Activated CD4-positive, alpha-beta memory T cell treated with anti-CD3 and anti-CD28 coated beads, Interleukin-2, amount 10 ng/mL, durations not matched to agents 7 days and 5 days (primary cell): ENCODE measurements at places on chromosomes 12 and 14. TPM values are rescaled to one million over a fixed set of nuclear protein-coding genes. Genes with fewer than 3 reads are reported as not detected.

The ADAMTS20 gene
- not detected for total RNA-seq

The KCNC2 gene
- total RNA-seq = not detected

The OR4E2 gene
- total RNA-seq = not detected

The TAS2R50 gene
- total RNA-seq = 0.73 TPM

The SRRM4 gene
- total RNA-seq = not detected

The SIX1 gene
- total RNA-seq = 1.4 TPM

The RPS6KA5 gene
- total RNA-seq = 49.9 TPM

The SLC5A8 gene
- total RNA-seq = not detected

- DNase-seq = no peak
Observed at GRCh38 chr12:89080793-89081465, 271.4 kb downstream of the DUSP6 start.

- DNase-seq = no peak
Observed at GRCh38 chr12:25065035-25065434, 116.1 kb upstream of the BCAT1 start.

DNA sequence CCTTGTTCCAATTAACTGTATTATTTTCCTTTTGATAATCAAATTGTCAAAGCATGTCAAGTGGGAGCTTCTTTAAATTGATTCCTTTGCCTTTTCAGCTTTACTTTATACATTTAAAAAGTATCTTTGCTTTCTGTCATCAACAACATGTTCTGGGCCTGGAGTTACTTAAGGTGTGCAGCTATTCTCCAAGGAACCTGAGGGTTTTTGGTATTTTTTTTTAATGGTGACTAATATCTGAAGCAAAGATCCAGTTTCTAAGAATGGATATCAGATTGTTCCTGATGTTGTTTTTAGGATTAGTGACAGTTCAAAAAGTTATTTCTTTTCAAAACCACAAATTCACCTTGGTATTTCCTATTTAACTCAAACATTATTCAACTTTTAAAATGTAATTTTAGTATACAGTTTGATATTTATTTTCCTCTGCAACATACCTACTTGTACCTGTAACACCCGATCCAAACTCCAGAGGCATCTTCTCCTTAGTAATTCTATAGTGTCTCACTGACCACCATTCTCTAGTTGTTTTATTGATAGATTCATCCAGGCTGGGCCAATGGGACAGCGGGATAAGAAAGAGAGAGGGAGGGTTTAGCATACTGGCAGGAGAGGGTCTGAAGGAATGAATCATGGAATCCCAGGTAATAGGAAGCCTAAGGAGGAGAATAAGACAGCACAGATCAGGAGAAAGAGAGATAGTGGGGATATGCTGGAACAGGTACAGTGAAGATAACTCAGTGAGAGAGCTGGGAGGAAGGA is 3.1 kb downstream of the CBLN3 start:
- DNase-seq = no peak

- DNase-seq = no peak
Observed at GRCh38 chr14:57266065-57266464, 2.6 kb downstream of the EXOC5 start.

GRCh38 chr12:6341417-6342139 is at the start of gene TNFRSF1A:
TSS of gene TNFRSF1A (minus strand) at chr12:6342076. CDS start at chr12:6341814, 262 bp downstream.
- peak; percentile 54 for DNase-seq

DNA sequence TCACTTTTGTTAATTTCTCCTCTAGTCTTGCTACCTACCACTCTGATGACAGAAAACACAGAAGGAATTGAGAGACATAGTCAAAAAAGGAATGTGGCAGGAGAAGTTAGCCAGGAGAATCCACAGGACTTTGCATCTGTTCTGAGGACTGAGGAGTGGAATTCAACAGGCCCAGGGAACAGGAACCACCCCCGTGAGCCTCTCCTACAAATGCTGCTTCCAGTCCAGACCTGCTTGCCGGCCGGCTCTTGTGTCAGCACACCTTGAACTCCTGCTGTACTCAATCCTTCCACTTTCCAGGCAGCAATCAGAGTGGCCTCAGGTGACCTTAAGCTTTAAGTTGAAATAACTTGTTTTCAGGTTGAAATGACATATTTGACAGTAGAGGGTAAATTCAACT is 903.1 kb downstream of the BCL11B start:
- no peak for DNase-seq

DNA sequence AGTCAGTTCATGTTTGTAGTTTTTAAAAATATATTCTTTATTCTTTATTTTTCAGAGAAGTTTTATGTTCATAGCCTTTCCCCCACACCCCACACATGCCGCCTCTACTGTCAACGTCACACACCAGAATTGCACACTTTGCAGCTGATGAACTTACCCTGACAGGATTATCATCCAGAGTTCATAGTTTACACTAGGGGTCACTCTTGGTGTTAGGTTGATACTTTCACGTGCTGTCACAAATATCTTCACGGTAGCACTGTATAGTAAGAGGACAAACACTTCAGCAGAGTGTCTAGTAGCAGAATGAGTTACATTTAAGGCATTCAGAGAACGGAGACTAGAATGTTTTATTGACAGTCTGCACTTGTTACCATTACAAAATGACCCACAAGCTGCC is 5.1 kb downstream of the DPPA3 start:
- DNase-seq = no peak

GRCh38 chr12:64627771-64628170 is 17.5 kb downstream of the RASSF3 start:
- no peak for DNase-seq

DNA sequence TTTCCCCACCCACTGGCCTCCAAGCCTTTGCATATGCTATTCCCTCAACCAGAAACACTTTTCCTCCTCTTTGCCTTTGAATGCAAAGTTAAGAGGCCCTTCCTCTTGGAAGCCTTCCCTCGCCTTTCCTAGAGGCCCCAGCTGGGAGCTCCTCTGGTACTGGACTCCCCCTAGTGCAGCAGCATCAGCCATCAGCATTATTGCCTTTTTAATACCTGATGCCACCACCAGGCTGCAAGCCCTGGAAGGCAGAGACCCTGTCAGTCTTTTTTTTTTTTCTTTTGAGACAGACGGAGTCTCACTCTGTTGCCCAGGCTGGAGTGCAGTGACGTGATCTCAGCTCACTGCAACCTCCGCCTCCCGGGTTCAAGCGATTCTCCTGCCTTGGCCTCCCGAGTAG is 19.1 kb upstream of the PLA2G1B start:
- DNase-seq = no peak

- no peak for DNase-seq
Observed at GRCh38 chr14:101625336-101626097, 64.2 kb downstream of the DIO3 start.

GRCh38 chr12:107304588-107305532 is 211.5 kb upstream of the CRY1 start:
- no peak for DNase-seq

DNA sequence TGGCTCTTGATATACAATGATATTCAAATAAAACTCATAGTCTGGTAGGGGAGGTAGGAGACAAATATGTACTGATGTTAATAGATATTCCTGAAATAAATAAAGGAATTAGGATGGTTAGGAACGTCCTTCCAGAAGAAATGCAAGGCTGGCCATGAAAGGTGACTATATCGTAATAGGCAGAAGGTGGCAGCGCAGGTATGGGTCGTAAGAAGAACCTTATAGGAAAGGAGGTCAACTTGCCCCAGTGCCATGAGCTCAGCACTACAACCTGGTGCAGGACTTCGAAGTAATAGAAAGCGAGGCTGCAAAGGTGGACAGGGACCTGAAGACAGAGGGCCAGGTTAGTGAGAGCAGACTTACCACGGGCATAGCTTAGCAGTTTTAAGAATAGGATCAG is 55.3 kb upstream of the FGD4 start:
- no peak for DNase-seq

- no peak for DNase-seq
Observed at GRCh38 chr12:110348431-110349059, 55.0 kb downstream of the ANAPC7 start.

DNA sequence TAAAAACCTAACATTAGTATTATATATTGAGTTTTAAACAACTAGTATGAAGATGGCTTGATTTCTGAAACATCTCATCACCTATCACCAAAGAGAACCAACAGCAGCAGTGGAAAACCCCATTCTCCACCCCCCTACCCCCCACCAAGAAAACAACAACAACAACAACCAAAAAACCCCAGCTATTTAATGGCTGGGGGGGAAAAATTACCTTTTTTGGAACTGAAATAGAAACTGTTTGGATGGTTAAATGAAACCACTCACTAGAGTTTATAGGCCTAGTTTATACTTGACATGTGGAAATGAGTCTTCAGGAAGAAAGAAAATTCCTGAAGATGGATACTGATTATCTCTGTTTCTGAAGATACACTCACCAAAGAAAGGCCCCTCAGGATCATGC is 30.3 kb downstream of the PPP2R5E start:
- no peak for DNase-seq

GRCh38 chr14:105931808-105932483 is 405.6 kb downstream of the TMEM121 start:
- peak; percentile 28 for DNase-seq
